CD4-positive, alpha-beta T cell (primary cell): ENCODE measurements at places on chromosomes 2 and 18.

DNA sequence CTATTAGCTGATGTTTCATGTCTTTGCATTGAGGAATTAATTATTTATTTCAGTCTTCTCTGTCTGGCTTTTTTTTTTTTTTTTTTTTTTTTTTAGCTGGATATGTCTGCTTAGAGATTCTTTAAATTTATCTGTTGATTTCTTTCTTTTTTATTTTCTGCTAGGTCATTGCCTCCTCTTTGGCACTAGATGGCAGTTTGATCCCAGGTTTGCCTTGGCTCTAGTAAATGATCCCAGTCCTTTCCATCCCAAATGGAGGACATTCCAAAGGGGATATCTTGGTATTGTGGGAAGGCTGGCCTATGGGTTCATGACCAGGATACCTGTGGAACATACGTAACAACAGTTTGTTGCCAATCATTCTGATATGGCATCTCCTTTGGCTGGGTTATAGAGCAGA, 339.5 kb upstream of the GCFC2 start:
- no peak overlapping the region for H3K4me3 ChIP-seq
- no peaks in the 10 kb centered on the region for H3K36me3 ChIP-seq
- no peaks in the 10 kb centered on the region for H3K4me1 ChIP-seq
- H3K27ac ChIP-seq = no peak overlapping the region

- no peak for DNase-seq
- no peak overlapping the region for H3K27ac ChIP-seq
- H3K36me3 ChIP-seq = no peaks in the 10 kb centered on the region
- H3K4me3 ChIP-seq = no peak overlapping the region
- no peaks in the 10 kb centered on the region for H3K4me1 ChIP-seq
- no peaks in the 10 kb centered on the region for H3K27me3 ChIP-seq
Observed at GRCh38 chr2:173037245-173038120, 38.2 kb upstream of the MAP3K20 start.

- DNase-seq = no peak
- no peak overlapping the region for H3K4me3 ChIP-seq
- H3K27ac ChIP-seq = no peak overlapping the region
- no peaks in the 10 kb centered on the region for H3K27me3 ChIP-seq
- H3K36me3 ChIP-seq = no peaks in the 10 kb centered on the region
Observed at GRCh38 chr2:128604045-128604444, 285.4 kb upstream of the HS6ST1 start.

DNA sequence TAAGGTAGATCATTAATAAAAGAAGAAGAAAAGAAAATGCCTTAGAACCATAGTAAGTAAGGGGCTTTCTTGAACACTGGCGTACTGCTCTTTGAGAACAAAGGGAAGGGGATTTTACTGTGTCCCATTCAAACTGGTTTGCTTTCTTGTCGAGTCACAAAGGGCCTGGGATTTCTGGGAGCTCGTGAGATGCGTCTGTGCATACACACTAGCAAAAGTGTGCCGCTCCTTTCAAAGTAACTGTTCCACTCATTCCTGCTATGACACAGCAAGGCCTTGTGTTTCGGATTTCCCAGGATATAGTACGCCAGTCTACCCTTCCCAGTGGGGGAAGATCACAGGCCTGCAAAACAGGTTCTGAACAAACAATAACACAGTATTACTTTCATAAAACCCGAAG, 93.0 kb downstream of the KCTD18 start:
- peaks cover 3% of the 10 kb centered on the region for H3K36me3 ChIP-seq
- H3K27me3 ChIP-seq = no peaks in the 10 kb centered on the region
- H3K4me3 ChIP-seq = no peak overlapping the region
- no peak overlapping the region for H3K27ac ChIP-seq

DNA sequence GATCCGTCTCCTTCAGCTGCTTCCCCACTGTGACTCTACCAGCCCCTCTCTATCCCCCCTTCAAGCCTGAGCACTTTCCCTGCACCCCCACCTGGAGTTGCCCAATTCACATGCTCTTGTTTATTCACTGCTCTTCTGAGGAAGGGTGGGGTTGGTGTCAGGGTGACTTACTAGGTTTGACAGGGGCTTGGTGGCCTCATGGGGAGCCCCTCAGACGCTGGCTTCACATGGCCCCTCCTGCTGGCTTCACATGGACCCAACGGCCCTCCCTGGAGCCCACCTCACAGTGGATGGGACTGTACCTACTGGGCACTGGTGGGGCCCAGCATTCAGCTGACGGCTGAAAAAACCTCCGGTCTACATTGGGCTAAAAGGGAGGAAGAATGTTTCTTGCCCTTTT, 16.7 kb upstream of the MRPL33 start:
- H3K27ac ChIP-seq = no peak overlapping the region
- peaks cover 2% of the 10 kb centered on the region for H3K27me3 ChIP-seq
- H3K4me3 ChIP-seq = no peak overlapping the region
- DNase-seq = no peak
- peaks cover 2% of the 10 kb centered on the region for H3K4me1 ChIP-seq

DNA sequence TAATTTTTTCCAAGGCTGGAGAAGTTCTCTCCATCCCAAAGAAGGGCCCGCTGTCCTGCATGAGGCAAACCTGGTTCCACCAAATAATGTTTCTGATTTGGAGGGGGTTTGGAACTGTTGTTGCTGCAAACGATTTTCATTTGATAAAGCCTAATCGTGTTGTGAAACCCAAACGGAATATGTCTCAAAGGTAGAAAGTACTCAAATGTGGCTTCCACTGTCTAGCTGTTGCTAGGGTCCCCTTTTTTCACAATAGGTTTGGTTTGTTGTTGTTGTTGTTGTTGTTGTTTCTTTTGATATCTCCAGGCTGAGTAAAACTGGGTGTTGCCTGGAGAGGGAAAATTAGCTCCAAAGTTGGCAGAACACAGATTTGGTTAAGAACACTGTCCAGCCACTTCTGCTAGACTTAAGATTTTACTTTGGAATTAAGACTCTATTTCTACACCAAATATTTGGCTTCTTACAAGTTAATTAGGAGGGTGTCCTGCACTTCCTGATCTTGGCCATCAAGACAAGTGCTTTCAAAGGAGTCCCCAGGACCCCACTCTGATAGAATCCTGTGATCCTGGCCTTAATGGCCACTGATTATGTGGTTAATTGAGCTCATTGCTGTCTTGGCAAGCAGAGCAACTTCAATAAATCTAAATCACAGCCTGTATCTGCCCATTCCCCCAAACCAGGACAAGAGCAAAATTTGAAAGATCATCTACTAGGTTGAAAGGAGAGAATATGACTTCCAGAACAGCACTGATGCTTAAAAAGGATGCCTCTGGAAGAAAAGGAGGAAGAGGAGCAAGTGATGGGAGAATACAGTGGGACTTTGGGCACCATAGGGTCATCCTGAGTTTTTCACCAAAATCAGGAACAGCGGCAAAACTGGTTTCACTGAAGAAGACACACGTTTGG, 3.3 kb upstream of the HOXD13 start:
- H3K36me3 ChIP-seq = no peaks in the 10 kb centered on the region
- H3K27me3 ChIP-seq = peaks cover 89% of the 10 kb centered on the region
- DNase-seq = no peak
- H3K27ac ChIP-seq = no peak overlapping the region
- peaks cover 32% of the 10 kb centered on the region for H3K4me1 ChIP-seq

DNA sequence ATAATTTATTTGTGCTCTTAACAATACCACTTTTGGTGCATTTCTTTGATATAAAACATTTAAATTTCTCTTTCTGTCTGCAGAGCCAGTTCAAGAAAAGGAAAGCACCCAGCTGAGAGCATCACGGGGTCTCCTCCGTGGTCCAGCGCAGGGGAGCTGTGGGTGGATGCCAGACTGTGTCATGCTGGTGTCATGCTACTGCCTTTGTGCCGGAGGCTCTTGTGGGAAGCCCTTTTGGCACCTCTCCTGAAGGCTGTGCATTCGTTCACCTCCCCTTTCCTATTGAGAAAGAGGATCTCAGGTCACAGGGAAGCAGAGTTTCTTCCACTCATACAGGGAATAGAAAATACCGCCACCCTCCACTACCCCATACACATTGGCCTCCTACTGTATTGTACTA, 450.4 kb downstream of the GALR1 start:
- H3K27me3 ChIP-seq = no peaks in the 10 kb centered on the region
- no peaks in the 10 kb centered on the region for H3K36me3 ChIP-seq
- DNase-seq = no peak
- H3K4me3 ChIP-seq = no peak overlapping the region

DNA sequence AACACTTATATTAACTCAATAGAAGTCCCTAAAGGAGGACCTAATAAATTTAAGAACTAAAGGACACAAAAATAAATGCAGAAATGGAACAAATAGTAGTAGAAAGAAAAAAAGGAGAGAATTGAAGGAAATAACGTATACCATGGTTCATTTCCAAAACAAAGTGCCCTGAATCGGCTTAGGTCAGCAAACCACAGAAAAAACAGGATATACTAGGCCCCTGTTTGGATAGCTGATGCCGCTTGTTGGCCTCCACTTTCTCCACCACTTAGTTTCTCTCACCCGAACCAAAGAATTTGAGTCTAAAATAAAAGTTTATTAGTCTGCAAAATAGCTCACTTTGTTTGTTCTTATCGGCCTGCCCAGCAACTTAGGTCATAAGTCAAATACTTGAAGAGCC, 100.4 kb downstream of the HIBCH start:
- DNase-seq = no peak
- no peaks in the 10 kb centered on the region for H3K27me3 ChIP-seq
- H3K4me1 ChIP-seq = peaks cover 6% of the 10 kb centered on the region

DNA sequence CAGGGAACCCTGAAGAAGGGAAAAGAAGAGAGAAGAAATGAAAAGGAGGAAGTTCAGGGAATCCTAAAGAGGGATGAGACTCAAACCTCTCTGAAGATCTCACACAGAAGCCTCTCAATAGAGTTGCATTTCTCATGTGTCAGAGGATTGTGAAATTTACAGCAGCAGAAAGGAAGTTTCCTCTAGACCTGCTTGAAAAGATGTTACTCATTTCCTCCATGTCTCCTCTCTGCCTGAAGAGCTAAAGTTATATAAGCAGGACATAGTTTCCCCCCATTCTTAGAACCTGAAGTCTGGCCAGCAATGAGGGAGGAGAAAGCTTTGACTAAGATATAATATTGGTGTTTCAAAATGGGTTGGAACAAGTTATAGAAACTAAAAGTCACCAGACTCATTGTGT, 1155.6 kb downstream of the LRP1B start:
- H3K36me3 ChIP-seq = no peaks in the 10 kb centered on the region
- no peaks in the 10 kb centered on the region for H3K4me1 ChIP-seq
- no peak for DNase-seq
- H3K4me3 ChIP-seq = no peak overlapping the region
- no peaks in the 10 kb centered on the region for H3K27me3 ChIP-seq
- no peak overlapping the region for H3K27ac ChIP-seq

- H3K27me3 ChIP-seq = no peaks in the 10 kb centered on the region
- DNase-seq = no peak
- no peak overlapping the region for H3K27ac ChIP-seq
- no peaks in the 10 kb centered on the region for H3K4me1 ChIP-seq
Observed at GRCh38 chr2:146523196-146523595, 1321.6 kb upstream of the ACVR2A start.

DNA sequence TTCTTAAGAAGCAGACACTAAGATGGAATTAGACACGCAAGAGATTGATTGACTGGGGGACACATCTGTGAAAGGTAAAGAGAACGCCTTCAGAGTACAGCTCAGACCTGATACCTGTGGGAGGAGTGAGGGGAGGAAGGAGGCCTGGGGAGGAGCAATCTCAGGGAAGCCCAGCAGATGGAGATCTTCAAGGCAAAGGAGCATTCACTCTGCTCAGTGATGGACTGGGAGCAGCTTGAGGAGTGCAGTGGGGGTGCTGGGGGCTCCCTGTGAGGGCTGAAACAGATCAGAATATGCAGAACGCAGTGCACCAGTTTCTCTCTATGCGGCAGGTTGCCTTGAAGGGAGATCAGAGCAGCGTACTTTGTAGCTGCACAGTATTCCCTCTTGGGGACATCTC, 103.7 kb upstream of the ATP8B1 start:
- H3K4me3 ChIP-seq = no peak overlapping the region
- H3K4me1 ChIP-seq = no peaks in the 10 kb centered on the region
- no peak for DNase-seq
- H3K27me3 ChIP-seq = no peaks in the 10 kb centered on the region
- no peaks in the 10 kb centered on the region for H3K36me3 ChIP-seq

DNA sequence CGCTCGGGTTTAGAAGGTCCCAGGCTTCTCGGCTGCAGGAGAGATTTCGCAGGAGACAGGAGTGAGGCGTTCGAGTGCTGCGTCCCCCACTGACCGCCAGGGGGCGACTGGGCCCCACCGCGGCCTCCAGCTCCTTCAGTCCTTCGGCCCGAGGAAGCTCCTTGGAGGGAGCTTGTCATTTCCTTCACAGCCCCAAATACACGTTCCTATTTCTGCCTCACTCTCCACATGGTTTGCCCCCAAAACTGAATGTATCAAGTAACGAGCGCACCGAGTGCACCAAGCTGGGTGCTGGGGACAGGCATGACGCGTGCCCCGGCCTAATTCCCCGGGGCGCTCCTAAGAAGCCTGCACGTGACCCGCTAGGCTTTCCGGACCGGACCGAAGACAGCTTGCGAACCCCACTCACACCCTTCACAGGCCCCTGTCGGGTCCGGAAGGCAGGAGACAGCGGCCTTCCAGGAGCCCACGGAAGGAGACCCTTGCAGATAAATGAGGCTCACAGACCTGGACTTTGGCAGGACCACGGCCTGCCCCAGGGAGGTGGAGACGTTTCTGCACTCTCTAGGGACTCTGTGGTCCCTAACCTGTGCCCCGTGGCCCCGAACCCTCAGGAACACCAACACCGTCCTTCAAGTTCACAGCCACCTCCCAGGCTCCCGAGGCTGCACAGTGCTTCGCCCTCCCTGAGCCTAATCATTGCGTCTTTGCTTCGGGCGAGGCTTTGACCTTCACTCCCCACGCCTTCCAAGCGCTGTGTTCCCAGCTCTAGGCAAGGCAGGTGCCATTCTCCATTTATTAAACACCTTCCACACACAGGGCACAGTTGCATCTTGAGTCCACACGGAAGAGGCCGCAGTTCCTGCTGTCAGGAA, 13.0 kb upstream of the FAHD2A start:
- peaks cover 5% of the 10 kb centered on the region for H3K4me1 ChIP-seq
- peak; percentile 21 for DNase-seq
- no peaks in the 10 kb centered on the region for H3K27me3 ChIP-seq
- H3K36me3 ChIP-seq = no peaks in the 10 kb centered on the region
- H3K27ac ChIP-seq = no peak overlapping the region
- H3K4me3 ChIP-seq = no peak overlapping the region

- H3K4me1 ChIP-seq = peaks cover 60% of the 10 kb centered on the region
- no peaks in the 10 kb centered on the region for H3K27me3 ChIP-seq
- H3K36me3 ChIP-seq = peaks cover 60% of the 10 kb centered on the region
- no peak overlapping the region for H3K27ac ChIP-seq
- no peak overlapping the region for H3K4me3 ChIP-seq
Observed at GRCh38 chr2:240572141-240573031, 4.1 kb downstream of the RNPEPL1 start.

- H3K36me3 ChIP-seq = no peaks in the 10 kb centered on the region
- DNase-seq = no peak
- H3K27ac ChIP-seq = no peak overlapping the region
- no peak overlapping the region for H3K4me3 ChIP-seq
- H3K4me1 ChIP-seq = no peaks in the 10 kb centered on the region
Observed at GRCh38 chr2:65724752-65725151, 292.4 kb upstream of the SPRED2 start.
